ENCODE measurements at places on chromosomes 6 and 20.

- no peak for DNase-seq
These were observed 29.5 kb downstream of the MTHFD1L start for GRCh38 chr6:150894935-150895552.

DNA sequence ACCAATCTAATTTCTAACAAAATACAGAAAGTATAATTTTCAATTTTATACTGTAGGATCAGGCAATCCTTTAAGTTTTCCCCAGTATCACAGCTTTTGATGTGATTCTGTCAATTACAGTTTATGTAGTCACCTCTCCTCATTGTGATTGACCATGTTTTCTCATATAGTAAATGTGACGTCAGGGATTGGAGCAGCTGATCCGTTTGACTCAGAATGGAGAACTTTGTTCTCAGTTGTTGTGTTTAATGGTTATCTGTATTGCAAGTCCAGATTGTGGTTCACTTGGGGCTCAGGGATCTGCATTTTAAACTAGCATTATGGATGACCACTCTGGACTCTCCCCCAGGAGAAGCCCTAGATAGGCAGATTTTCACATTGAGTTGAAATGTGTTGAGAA lies 90.6 kb downstream of the DNAH8 start:
- no peak for DNase-seq

DNA sequence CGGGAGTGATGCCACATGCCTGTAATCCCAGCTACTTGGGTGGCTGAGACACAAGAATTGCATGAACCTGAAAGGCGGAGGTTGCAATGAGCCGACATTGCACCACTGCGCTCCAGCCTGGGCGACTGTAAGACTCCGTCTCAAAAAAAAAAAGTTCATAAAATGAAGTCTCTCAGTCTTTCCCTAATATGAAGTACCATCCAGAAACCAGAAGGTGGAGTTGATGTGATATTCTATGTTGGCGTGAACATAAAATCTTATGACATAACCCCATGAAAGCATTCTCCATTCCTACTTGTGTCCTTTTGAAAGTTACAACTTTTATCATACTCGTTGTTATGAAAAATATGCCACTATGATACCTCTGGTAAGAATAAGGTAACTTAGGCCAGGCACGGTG lies 5.7 kb downstream of the SOD2 start:
- no peak for DNase-seq

GRCh38 chr6:54770328-54770727 lies 76.2 kb upstream of the FAM83B start:
- DNase-seq, result no peak

DNA sequence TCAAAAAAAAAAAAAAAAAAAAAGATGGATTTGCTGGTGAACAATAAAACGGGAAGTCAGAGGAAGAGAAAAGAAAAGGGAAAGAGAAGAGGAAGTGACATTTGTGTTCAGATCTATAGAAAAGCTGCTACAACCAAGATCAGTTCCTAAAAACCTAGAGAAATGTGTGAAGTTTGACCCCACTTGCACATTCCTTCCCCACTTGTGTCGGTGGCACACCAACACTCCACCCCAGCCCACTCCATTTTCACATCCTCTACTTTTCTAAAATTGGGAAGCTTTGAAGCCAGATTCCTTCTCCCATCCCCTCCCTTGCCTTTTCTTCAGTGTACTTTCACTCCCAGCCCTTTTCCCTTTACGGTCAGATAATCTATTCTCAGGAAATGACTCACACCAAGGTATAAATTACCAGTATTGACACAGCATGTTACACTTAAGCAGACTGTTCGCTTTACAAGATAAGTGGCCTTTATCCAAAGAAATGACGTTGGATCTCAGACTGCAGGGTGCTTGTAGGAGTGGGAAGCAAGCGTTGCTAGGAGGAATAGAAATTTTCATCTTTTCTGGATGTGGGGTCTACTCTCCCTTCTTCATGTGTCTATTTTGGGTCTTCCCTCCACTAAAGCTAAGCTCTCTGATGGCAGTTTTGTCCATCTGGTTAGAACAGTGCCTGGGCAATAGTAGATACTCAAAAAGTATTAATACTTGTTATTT lies 92.5 kb upstream of the ADGRF1 start:
- DNase-seq, result no peak

GRCh38 chr6:108277831-108278230 lies 17.0 kb upstream of the SNX3 start:
- no peak for DNase-seq

- DNase-seq, result no peak
These were observed 61.3 kb downstream of the DST start for GRCh38 chr6:56581296-56581925.

DNA sequence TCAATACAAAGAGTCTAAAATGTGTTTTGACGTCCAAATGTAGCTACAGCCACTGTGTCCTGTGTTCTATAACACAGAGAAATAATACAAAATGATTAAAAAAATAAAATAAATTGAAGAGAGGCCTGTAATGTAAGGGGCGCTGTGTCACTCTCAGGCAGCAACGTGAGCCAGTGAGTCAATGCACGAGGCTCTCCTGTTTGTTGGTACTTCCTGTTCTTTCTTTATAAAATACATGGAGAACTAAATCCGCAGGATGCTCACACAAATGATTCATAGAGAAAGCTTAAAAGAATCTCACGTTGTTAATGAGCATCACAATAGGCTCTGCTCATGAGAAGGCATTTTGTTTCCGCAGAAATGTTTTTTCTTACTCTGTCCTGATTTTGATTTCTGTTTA lies 635.0 kb upstream of the AGPAT4 start:
- no peak for DNase-seq

DNA sequence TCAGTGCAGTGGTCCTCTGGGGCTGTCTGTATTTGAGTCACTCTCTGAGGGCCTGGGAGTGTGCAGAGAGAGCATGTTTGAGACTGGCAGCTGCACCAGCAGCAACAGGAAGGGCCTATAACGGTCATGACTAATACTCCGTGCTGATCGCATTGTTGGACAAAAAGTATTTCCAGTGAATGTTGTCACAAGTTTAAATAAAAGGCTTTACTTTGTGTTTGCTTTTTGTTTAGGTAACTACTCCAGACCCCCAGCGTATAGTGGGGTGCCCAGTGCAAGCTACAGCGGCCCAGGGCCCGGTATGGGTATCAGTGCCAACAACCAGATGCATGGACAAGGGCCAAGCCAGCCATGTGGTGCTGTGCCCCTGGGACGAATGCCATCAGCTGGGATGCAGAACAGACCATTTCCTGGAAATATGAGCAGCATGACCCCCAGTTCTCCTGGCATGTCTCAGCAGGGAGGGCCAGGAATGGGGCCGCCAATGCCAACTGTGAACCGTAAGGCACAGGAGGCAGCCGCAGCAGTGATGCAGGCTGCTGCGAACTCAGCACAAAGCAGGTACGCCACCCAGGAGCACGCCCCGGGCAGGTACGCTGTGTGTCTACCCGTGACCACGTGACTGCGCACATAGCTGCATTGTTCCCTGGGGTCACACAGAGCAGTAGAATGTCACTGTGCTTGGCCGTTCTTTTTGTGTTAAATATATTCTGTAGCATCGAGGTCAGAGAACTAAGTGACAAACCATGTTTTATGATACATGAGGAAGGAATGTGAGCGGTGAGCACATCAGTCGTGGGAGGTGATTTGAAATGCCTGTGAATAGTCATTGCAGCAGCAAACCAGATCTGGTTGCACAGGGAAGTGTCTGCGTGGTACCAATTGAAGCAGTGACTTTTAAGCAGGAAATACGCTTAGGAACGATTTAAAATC lies 174.7 kb downstream of the TMEM242 start:
- no peak for DNase-seq

DNA sequence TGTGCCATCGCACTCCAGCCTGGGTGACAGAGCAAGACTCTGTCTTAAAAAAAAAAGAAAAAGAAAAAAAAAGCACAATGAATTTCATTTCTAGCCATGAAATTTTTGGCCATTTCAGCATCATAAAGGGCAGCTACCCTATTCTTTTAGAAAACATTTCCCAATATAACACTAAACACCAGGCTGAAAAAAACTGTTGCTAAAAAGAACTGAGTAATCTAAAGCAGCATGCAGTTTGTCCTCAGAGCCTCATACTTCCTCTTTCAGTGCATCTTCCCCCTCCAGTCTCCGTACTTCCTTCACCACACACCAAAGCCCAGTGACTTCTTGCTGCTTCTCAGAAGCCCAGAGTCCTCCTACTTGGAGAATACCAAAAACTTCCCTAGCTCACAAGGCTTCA lies 5.6 kb upstream of the IFNGR1 start:
- DNase-seq, result no peak
